Brain microvascular endothelial cell (primary cell): ENCODE measurements at places on chromosomes 11 and 22.

- no peak for DNase-seq
These were observed 4.6 kb downstream of the DCHS1 start for GRCh38 chr11:6650980-6651379.

DNA sequence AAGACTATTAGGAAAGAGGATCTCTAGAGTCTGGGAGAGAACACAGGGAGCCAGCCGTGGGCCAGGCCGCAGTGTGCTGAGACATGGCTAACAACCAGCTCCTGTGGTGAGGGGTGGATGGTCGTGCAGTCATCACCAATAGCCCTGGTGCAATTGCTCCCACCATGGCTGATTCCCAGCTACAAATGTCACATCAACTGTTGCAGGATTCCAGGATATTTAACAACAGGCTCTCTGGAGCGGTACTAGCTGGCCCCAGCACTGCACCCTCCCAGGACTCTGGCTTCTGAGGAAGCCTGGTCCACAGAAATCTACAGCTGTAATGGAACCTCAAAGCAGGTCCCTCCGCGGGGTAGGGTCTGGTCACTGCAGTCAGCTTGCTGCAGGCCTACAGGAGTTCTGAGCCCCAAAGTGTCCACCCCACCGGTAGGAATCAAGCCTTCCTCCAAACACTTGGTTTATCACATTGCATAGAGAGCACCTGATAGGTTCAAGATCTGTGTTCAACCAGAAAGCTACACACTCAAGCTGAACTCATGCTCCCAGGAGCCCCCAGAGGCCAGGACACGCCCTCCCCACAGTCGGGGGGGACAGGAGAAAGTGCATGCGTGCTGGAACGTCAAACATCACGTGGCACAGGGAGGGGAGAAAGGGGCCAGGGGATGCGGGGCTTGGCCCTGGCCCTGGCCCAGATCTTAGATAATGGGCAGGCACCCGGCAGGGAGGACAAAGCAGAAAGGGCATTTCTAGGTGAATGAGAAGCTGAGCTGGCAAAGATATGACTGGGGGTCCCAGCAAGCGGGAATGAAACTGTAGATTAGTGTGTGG is 609.0 kb downstream of the TBC1D22A start:
- DNase-seq = no peak

- no peak for DNase-seq
These were observed 34.4 kb downstream of the ZNF195 start for GRCh38 chr11:3344327-3345174.

DNA sequence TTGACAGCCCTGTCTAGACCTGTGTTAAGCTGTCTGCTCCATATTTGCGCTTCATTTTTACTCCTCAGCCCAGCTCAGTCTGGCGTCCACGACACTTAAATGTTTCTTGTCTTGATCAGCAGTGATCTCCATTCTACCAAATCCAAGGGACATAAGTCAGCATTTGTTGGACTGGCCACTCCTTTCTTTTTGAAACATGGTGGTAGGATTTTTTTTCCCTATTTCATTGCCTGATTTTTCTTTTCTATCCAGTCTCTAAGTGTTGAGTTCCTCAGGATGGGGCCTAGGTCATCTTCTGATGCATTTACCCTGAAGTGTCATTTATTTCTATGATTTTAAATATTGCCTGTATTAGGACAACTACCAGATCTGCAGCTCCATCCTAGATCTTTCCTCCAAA is 873 bp downstream of the NCAPH2 start:
- no peak for DNase-seq

DNA sequence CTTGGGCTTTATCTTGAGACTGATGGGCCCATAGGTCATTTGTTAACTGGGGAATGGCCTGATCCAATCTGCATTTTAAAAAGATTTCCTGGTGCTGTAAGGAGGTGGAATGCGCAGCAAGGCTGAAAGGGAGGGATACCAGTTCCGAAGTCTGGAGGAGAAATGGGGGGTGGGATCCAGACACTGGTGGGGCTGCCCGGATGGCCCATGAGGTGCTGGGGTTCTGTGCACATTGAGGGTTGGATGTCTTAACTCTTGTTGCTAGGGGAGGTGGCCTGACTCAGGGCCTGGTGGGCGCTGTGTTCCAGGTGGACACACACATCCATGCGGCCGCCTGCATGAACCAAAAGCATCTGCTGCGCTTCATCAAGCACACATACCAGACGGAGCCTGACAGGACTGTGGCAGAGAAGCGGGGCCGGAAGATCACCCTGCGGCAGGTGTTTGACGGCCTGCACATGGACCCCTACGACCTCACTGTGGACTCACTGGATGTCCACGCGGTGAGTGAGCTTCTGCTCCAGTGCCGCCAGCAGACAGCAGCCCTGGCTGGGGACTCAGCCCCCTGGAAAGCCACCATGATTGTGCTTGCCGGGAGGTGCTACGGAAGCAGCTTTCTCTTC is 38.1 kb downstream of the AMPD3 start:
- DNase-seq = no peak

- DNase-seq = no peak
These were observed 118.7 kb upstream of the SORL1-AS1 start for GRCh38 chr11:121571506-121571905.

DNA sequence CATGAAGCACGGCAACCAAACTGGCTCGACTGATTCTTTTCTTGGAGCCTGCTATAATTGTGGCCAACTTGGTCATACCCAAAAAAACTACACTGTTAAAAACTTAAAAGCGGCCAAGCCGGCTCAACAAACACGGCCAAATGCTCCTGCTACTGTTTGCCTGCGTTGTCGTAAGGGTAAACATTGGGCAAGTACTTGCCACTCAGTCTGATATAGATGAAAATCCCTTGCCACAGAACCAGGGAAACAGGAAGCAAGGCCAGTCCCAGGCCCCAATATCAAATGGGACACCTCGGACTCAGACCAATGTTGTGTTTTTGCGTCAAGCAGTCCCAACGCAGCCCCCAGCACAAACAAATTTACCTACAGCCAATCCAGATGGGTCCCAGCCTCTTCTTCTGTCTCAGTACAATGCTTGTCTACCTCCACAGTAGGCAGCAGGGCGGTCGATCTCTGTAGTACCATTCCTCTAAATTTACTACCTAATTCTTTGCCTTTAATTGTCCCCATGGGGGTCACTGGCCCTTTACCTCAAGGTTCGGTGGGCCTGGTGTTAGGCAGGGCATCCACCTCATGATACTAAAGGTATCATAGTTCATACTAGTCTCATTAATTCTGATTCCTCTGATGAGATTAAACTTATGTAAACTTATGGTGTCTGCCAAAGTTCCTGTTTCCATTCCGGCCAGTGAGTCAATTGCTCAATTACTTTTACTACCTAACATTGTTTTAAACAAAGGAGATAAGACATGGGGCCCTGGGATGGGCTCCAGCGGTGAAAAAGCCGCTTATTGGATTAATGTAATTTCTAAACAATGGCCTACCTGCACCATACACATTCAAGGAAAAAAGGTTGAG is 3.7 kb upstream of the COMT start:
- no peak for DNase-seq

DNA sequence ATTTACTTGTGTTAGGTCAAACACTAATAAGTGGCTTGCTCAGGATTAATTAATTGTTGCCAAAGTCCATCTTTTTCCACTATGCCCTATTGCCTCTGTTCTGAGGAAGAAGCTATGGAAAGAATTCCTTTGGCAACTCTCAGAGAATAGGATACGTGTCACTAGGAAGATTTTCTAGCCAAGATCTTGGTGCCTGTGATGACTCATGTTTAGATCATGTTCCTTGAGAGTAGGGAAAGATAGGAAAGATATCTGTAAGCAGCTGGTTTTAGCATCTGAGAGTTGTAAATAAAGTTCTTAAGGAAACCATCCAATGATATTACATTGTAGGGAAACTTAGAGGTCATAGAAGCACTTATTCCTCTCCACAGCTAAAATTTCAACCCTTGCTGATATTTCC is 15.7 kb downstream of the SLN start:
- DNase-seq = peak; percentile 84

- no peak for DNase-seq
These were observed 61.2 kb upstream of the BLID start for GRCh38 chr11:122177238-122177637.

DNA sequence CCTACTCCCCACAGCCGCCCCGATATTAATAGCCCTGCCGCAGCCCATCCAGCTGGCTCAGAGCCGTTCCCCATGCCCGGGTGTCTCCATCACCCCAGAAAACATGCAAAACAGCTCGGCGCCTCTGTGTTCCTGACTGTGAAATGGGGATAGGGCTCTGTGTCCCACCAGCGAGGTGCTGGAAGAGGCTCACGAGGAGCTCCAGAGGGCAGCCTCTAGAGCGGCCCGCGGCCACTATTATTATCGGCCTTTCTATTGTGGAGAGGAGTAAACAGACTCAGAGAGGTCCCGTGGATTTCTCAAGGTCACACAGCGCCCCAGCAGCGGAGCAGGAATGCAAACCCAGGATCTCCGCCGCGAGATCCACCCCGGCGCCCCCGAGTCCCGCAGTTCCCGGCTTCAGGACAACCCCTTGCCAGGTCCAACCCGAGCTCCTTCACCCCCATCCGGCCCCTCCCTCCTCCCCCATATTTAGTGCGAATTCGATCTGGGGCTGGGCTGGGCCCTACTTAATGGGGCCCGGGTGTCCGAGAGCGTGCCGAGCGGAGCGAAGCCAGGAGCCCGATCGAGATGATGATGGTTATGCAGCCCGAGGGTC is at the start of gene ACTN3:
Gene ACTN3 (plus strand): TSS at position 536 of the 598 bp plus-strand sequence. CDS start 35 bp downstream, at position 571.
- no peak for DNase-seq

- peak; percentile 47 for DNase-seq
These were observed 605 bp upstream of the COPB1 start for GRCh38 chr11:14500181-14500651.

DNA sequence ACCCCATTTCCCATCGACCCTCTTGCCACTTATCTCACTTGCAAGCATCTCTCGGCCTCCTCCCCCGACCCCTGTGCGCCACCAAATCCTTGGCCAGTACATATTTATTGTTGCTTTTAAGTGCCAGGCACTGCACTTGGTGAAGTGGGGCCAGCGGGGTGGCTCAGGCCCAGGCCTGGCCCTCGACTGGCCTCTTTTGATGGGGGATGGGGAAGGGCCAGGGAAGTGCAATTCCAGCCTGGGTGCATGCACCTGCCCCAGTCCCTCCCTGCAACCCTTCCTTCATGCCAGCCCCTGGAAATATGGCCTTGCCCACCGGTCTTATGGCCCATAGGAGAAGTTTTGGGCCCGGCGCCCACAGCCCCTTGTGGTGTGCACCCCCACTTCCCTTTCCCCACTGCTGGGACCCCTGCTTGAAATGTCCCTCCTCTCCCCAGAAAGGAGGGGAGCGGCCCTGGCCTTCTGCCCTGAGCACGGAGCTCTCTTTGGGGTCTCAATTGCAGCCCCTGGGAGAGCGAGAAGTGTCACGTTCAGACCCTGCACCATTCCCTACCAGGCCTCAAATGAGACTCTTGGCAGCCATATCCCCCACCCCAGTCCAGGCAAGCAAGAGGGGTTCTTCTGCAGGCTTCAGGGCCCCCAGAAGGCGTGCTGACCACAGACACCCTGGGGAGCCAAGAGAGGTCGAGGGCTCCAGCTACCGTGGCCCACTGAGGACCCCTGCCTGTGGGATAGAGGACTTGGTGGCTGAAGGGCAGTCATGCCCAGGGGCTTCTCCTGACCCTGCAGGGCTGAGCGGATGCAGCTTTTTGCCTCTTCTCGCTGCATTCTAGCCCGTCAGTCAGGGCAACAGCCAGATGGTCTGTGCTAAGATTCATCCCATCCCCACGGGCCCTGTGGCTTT is 961 bp downstream of the SUSD2 start:
- no peak for DNase-seq

- DNase-seq = no peak
These were observed 2120.0 kb upstream of the RAG2 start for GRCh38 chr11:38718049-38718448.

DNA sequence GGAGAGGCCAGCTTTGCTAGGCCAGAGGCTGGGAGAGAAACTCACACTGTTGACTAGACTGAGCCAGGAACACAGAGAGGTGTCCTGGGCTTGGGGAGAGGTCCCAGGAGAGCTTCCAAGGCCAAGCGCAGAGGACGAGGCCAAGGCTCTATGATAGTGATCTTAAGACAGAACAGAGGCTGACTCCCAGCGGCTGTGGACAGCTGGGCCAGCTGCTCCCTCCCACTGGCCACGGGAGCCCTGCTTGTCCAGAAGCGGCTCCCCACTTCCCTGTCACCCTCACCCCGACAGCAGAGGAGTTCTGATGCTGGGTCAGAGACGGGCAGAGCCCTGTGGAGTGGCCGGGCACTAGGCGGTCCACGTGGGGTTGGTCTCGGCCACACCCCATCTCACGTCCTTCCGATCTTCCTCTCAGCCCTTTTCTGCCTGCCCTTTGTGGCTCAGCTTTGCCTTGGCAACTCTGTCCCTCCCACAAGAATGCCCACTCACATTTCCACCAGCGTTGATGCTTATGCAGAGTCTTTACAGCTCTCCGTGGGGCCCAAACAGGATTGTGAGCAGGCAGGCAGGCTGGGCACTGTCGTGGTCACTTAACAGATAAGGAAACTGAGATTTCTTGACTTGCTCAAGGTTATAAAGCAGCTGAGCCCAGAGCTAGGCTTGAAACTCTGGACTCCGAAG is 68.2 kb downstream of the FBXO7 start:
- DNase-seq = no peak

- peak; percentile 68 for DNase-seq
These were observed 69.6 kb downstream of the RAB30 start for GRCh38 chr11:83002053-83002452.

GRCh38 chr11:110323786-110324185 is 27.4 kb upstream of the RDX start:
- DNase-seq = no peak

DNA sequence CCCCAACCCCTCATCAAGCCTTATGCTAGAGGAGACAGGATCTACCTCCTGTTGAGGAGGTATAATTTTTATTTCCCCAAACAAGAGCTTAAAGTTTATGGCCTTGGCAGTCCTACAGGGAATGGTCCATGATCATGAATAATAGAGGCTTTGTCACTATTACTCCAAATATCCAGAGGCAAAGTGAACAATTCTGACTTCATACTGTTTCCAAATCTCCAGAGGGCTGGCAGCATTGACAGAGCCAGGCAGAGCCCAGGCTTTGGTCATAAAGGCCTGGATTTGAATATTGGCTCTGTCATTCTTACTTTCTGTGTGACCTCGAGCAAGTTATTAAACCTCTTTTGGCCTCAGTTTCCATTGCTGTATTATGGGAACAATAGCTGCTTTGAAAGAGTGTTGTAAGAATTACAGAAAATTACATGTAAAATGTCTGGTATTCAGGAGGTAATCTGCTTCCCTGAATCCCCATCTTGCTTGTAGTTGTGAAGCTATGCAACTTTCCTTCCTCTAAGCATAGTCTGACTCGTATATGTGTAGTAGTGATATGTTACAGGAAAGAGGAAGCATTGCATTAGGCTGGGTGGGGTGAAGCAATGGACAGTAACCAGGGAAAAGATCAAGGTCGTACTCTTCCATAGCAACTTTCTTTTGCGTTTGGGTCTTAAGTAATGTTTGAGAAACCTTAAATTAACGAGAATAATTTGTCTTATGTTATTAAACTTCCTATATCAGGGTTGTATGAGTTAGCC is 88.8 kb downstream of the CD44 start:
- DNase-seq = no peak

GRCh38 chr22:46369716-46370583 is 34.4 kb downstream of the TRMU start:
- DNase-seq = no peak
